Activated T-helper 1 cell treated with anti-CD3 and anti-CD28 coated beads, Interleukin-2, amount 50 U/mL, for 16 hours (primary cell): ENCODE measurements at places on chromosomes 1 and 21.

DNA sequence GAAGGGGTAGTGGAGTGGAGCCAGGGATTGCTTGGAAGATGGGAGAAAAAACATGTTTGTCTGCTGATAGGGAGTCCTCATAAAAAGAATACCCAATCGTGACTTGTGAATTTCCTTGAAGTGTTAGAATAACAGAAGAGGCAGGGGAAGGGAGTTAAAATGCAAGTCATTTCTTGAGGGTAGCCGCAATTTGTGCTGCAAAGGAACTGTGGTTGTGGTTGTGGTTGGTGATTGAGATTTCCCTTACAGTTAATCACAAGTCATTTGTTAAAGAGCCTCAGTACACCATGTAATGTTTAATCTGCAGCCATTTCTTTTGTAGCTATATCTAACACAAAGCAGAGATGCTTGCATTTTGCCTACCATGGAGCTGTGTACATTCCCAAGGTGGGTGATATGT, 38.5 kb upstream of the EGLN1 start:
- no peak for DNase-seq

GRCh38 chr1:12618661-12618964, 603 bp upstream of the DHRS3 start:
- DNase-seq: no peak

GRCh38 chr21:28592205-28592865, 400.3 kb downstream of the LTN1 start:
- no peak for DNase-seq

DNA sequence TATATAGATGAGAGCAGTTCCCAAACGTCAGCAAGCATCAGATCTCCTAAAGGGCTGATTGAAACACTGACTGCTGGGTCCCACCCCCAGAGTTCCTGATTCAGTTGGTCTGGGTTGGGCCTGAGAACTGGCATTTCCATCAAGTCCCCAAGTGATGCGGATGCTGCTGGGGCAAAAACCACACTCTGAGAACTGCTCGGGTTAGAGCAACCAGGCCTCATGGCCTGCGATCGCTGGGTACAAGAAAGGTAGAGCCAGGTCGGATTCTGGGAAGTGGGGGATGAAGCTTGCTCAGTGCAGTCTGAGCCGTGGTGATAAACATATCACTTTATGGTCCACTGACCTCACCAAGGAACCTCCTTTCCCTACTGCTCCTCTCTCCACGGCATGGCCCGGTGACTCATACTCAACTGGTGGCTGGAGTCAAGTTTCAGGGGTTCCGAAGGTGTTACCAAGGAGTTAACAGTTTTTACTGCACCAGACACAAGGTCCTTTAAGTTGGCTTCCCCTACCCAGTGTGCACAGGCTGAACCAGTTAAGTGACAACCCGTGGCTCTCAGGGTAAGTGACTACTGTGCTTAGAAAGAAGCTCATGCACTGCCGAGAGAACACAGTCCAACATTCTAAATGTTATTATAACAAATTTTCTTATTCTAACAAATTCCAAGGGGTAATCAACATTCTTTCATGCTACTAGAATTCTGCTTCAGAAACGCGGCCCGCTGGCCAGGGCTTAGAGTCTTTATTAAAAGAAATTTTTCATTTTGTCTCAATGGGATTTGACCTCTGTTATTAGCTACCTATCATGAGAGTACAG, 153.5 kb downstream of the TGFBR3 start:
- DNase-seq: no peak

GRCh38 chr1:38284953-38285352, 238.4 kb upstream of the POU3F1 start:
- DNase-seq: no peak

DNA sequence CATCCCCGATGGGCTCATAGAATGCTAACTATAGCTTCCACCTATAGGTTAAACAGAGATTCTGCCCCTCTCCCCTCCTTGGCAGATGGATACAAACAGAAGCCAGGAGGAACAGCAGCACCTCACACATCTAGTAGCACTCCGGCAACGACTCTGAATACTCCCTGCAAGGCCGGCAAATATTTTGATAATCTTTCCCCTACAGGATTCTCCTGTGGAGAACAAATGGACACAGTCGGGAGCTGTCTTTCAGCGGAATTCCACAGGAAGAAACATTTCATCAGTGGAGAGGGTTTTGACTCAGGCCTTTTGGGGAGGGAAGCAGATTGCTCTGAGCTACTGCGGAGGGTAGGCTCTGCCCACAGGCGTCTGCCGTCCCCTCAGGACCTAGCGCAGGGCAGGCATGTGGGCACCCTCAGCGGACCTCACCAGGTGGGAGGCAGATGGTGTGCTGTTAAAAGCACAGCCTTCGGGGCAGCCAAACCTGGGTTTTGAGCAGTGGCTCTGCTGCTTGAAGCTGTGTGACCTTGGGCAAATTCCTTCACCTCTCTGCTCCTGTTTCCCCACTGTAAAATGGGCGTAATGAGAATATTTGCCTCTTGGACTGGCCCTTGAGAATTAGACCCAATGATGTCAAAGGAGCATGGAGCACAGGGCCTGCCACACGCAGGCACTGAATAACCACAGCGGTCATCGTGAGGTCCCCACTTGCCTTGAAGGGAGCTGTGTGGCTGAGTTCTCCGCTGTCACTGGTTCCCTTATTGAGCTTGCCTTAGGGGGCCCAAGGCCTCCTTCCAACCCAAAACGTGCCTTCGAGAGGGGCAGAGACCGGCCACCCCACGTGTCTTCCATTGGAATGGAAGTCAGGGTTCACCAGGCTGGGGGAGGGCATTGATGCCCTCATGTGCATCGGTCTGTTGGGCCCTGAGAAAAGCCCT, 19.2 kb upstream of the BCAR3 start:
- no peak for DNase-seq

DNA sequence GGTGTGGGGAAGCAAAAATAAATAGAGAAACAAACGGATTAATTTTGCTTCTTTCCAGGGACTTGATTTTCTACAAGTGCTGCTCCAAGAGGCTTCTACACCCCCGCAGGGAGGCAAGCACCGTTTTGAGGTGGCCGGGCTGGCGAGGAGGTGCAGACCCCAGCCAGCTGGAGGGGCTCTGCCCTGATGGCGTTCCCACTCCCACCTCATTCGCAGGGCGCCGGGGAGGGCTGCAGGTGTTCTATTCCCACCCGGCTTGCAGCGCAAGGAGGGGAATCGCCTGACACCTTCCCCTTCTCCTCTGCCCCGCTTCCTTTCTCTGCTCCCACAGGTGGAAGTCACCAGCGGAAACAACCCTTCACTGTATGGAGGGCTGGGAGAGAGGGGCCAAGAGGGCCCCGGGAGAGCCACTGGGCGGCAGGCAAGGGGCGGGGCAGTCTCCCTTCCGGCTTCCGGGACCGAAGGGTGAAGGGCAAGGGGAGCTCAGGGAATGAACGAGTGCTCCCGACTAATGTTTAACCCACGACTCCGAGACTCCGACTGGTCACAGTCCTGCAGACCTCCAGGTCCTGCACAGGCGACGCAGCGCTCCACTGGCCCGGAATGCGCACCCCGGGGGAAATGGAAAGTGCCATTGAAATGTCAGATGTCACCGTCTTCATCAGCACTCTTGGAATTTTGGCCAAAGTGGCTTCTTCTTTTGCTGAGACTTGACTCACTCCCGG, 29.1 kb downstream of the TEX35 start:
- no peak for DNase-seq

DNA sequence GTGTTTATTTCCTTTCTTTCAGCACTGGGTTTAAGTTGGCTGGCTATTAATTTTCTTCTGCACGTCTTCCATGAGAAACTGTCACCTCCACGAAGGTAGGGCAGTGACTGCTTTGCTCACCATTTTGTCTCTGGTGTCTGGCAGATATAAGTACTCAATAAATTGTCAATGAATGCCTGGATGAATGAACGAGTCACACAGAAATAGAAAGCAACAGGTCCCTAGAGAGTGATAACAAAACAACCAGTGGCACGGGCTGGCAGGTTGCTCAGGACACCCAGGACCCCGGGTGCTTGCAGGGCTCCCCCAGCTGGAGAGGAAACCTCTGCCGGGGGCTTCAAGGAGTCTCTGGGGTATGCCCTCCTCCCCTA, 3.2 kb upstream of the MYOC start:
- DNase-seq: no peak

DNA sequence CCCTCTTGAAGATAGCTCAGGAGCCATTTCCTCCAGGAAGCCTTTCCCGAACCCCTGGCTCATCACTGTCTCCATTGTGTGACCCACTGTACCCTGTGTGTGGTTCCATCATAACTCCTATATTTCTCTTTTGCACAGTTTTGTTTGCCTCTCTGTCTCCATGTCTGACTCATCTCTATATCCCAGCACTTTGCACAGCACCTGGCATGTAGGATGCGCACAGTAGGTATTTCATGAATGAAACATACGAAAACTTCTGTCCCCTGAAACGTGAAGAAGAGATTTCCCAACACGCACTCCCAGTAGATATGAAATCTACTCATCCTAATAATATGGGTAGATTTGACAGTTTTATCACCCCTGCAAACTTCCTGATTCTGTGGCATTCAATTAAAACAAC, 275.2 kb downstream of the NFIA start:
- DNase-seq: no peak

DNA sequence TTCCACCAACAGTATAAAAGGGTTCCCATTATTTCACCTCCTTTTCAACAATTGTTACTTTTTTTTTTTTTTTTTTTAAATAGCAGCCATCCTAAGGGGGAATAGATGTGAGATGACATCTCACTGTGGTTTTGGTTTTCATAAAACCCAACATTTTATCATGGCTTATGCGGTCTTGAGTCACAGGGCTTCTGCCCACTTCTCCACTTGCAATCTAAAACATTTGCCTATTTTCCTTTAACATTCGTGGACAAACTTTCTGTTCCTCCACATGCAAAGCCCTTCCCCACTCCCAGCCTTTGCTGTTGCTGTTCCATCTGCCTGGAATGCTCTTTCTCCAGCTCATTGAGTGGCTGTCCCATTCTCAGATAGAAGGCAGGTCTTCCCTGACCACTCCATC, 239.7 kb upstream of the KCNK2 start:
- no peak for DNase-seq

DNA sequence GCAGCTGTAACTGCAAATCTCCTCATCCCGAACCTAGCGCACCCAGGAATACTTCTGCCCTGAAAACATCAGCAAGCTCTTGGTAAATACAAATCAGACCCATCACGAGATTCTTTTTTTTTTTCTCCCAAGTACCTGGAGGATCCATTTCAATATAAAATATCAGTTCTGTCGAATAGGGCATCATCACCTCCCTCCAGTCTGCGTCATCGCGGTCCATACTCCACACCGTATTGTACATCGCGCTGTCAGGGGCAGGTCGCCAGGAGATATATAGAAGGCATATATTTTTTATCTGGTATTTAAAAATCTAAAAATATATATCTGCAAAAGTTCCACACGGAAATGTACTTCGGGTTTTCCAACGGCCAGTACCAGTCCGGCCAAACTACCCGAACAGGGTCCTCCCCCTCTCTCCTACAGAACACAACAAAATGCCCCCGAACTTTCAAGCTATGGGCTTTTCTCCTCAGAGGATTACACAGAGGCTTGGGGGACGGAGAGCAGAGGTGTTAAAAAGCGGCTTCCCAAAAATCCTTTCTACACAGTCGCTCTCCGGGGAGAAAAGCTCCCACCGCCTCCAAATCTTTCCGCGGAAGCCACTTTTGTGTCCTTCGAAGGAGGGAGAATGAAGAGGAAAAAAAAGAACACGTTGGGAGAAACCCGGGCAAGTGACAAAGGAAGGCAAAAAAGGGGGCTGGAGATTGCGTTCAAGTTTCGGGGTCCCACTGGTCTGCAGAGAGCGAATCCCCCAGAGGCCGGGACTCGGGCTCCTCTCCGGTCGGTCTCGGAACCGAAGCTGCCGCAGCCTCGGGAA, 509 bp downstream of the PIK3R3 start:
- no peak for DNase-seq

- no peak for DNase-seq
Measured at GRCh38 chr1:234718496-234719453, 108.8 kb upstream of the IRF2BP2 start.

DNA sequence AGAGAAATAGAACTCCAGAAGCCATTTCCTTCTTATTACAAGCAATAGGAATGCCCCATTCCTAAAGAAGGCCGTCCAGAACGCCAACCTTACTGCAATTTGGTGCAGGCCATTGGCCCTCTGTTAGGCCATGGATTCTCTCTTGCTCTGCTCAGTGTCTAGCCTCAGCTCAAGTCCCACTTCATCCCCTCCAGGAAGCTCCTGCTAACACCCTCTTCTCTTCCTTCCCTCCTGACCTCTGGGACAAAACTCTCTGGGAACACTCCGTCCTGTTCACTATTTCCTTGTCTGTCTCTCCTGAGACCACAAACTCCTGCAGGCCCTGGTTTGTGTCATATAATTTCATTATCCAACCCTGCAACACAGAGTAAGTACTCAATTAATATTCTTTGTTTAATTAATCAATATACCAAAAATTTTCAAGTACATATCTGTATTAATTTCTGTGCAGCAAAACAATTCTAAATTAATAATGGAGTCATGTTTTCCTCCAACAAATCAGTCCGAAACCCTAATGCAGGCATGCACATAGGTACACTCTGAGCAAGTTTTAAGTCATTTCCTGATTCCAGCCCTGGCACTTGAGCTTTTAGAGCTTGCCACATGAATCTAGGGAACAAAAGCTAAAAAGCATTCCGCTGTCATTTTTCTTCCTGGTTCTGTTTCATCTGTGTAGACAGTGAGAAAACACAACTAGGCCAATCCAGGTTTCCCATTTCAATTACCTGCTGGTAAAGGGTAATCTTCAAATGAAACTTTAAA, 245.3 kb downstream of the SETD4 start:
- no peak for DNase-seq

- DNase-seq: no peak
Measured at GRCh38 chr1:177366091-177366490, 195.3 kb downstream of the BRINP2 start.

DNA sequence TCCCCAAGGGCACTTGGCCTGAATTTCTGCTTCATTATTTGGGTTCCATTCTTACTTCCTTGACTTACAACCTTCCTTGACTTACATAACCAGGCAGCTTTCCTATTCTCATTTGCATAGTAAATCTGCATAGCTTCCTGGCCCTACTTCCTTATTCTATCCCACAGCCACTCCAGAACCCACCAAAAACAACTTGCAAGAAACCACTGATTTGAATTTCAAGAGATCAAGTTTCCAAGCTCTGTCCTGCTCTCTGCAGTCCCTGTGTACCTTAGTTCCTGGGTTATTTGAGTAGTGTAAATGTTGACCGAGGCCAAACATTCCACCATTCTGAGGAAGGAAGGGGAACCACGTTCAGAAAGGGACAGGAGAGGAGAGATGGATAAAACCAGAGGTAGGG, 603.3 kb downstream of the PTPRC start:
- no peak for DNase-seq
